ENCODE measurements at places on chromosomes 1 and 21.

GRCh38 chr1:228393268-228393701 lies 13.3 kb downstream of the TRIM11 start:
- no peak for DNase-seq

- DNase-seq, result no peak
Observed at GRCh38 chr21:45393833-45394638, 10.9 kb upstream of the COL18A1 start.

- no peak for DNase-seq
Observed at GRCh38 chr1:161473348-161473747, 31.9 kb upstream of the FCGR2A start.

- DNase-seq, result no peak
Observed at GRCh38 chr1:173038875-173039554, 11.7 kb downstream of the TNFSF18 start.

DNA sequence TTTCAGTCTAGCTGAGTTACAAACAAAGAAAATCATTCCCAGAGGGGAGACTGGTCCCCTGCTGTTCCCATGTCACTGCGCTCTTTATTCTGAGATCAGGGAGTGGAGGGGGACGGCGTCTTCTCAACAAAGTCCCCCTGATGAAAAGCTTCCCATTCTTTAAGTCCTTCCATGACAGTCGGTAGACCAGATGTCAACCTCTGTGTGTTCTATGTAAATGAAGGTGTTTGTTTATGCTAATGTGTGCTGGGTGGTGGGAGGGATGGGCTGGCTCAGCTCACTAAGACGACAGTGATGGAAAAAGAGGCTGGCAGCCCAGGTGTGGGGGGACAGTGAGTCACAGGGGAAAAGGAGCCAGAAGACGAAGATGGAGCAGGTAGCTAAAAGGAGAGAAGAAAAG lies 148.2 kb upstream of the KLHDC7A start:
- DNase-seq, result no peak

DNA sequence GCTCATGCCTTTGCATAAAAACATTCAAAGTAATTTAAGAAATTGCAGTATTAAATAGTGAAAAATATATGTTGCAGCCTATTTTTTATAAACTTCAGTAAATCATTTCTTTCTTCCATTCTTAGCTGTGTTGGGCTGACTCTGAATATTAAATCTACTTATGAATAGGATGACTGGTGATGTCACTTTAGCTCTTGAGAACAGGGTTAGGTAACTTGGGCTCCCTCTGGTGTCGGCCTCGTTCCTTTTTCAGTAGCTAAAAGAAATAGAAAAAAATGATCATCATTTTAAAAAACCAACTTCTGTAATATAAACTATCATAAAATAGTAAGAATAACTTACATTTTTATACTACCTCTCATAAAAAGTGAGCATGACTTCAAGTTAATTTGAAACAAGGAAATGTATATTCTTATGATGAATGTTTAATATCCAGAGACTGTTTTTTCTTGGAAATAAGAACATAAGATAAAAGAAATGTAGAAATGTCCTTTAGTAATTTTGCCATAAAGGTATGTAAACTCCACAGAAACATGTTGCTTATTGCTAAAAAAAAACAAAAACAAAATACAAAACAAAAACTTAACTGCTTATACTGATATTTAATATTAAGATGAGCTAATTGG lies 26.8 kb upstream of the NCAM2 start:
- DNase-seq, result peak; percentile 49

- DNase-seq, result no peak
Observed at GRCh38 chr1:108969346-108969745, 6.1 kb upstream of the CLCC1 start.

GRCh38 chr1:78304761-78305160 lies 186.0 kb upstream of the PTGFR start:
- no peak for DNase-seq

GRCh38 chr1:234871710-234872271 lies 256.8 kb downstream of the TOMM20 start:
- no peak for DNase-seq

- DNase-seq, result no peak
Observed at GRCh38 chr1:246591047-246591446, 24.8 kb downstream of the CNST start.

GRCh38 chr1:156652992-156653355 lies 11.1 kb downstream of the BCAN start:
- DNase-seq, result no peak

DNA sequence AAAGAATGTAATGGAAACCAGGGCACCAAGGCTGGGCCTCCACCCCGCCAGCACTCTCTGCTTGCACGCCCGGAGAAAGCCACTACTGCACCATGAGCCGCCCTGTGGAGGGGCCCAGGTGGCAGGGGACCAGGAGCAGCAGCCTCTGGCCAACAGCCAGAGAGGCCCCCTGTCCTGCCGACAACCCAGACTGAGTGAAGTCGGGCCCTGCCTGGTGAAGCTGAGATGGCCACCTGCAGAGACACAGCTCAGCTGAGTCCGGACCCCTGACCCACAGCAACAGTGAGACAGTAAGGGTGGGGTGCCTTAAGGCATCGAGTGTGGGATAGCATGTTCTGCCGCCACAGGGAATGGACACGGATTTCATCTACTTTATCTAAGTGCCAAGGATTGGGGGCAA lies 28.9 kb downstream of the WDR4 start:
- DNase-seq, result no peak

GRCh38 chr1:47317841-47318240 lies 3.9 kb upstream of the STIL start:
- no peak for DNase-seq

- DNase-seq, result no peak
Observed at GRCh38 chr1:87833166-87833565, 504.5 kb downstream of the LMO4 start.

DNA sequence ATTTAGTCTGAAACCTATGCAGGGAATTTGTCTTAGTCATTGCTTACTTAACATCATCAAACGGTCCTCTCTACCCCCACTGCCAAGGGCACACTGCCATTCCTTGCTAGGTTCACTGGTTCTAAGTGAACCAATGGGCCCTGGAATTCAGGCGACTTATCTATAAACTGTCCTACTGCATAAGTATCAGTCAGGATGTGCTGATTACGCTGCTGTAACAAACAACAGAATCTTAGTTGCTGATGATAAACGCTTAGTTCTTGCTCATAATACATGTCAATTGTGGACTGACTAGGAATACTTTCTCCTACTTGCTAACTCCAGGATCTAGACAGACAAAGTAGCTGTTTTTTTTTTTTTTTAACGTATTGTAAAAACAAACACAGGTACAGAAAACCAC lies 136.1 kb downstream of the PRDM2 start:
- DNase-seq, result no peak

- no peak for DNase-seq
Observed at GRCh38 chr1:229689273-229689672, 63.2 kb downstream of the URB2 start.

GRCh38 chr1:18970762-18971161 lies 14.3 kb upstream of the IFFO2 start:
- no peak for DNase-seq

- no peak for DNase-seq
Observed at GRCh38 chr1:5798151-5798730, 194.0 kb downstream of the NPHP4 start.

GRCh38 chr1:199811163-199811562 lies 216.3 kb upstream of the NR5A2 start:
- no peak for DNase-seq
